Activated T-cell treated with anti-CD3 and anti-CD28 coated beads, Interleukin-2, amount 50 U/mL, for 48 hours (primary cell): ENCODE measurements at places on chromosomes 5 and 9.

DNA sequence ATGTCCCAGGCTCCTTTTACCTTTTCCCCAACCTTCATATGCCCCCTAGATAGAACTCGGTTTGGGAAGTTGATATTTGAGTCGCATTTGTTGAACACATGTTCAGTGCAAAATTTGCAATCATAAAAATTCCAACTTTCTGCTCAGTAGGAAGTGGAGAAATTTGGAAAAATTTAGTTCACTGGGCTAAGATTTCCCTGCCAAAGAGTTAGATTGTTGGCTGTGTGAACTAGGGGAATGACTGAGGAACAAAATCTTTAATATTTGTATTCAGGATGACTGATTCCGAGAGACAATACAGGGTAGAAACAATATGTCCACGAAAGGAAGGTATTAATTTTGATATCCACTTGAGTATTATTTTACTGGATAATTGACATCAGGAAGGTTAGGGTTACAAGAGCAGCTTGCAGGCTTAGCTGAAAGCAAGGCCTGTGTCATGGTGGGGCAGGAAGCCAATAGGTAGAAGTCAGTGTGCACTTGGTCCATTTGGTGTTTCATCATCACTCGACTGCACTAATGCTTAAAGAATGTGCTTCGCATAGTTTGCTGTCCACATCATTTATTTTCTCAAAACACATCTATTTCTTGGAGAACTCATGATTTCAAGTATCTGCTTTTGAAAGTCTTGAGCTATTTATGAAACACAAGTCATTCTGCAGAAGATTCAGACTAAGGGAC lies 59.4 kb upstream of the GNA14 start:
- DNase-seq, result no peak

- no peak for DNase-seq
Observed at GRCh38 chr9:108665521-108666239, 190.1 kb downstream of the ACTL7B start.

DNA sequence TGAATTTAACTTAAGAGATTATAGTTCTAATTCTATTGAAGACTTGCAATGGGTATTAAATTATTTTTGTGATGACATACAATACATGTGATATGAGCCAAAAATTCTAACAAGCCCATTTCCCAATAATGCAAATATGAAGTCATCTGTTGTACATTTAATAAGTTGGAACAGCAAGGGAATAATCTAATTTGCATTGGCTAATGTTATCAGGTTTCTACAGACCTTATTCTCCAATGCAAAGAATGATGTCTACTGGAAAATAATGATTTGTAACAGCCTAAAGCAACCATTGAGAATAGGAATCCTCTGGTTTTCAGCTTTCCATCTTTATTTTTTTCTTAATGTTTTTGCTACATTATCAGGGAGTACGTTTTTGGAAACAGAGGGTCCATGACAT lies 89.1 kb upstream of the MINAR2 start:
- no peak for DNase-seq

GRCh38 chr5:124919076-124919475 lies 172.6 kb upstream of the ZNF608 start:
- no peak for DNase-seq

DNA sequence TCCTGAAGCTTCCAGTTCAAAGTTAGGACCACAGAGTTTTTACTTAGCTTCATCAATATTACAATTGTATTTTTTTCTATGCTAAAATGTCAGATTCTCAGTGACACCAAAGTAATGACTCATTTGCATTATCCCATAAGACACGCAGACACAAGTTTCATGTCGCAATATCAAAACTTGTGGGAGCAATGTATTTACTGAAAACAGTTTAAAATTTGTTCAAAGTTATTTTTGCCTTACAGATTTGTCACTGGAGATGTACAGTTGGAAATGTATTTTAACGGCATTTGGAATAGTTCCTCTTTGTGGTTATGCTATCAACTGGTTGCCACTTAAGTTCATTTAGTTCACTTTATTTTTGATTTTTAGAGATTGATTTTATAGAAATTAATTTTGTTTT lies 36.2 kb upstream of the DAP start:
- DNase-seq, result no peak
